Activated naive CD4-positive, alpha-beta T cell treated with Interleukin-2 at 50 U/mL for 16 hours (primary cell): ENCODE measurements at places on chromosomes 16 and 17.

GRCh38 chr16:68936736-68937631 lies 93.7 kb downstream of the TANGO6 start:
- DNase-seq: no peak

DNA sequence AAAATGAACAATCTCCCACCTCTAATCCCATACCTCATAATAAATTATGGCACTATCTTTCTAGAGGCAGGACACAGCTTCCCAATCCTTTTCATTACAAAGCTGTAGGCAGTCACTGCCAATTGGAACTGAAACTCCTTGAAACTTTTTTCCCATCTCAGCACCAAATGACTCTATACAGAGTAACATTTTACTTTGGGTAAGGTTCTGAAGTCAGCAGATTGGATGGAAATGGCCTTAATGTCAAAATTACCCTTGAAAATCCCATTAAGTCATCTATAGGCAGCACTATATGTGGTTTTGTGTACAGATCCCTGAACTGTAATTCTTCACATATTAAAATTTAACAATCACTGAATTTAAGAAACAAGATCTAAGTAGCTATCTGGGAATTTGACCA lies 30.3 kb upstream of the CORO6 start:
- no peak for DNase-seq

- no peak for DNase-seq
Measured at GRCh38 chr17:57535249-57535966, 209.7 kb downstream of the CCDC182 start.

- no peak for DNase-seq
Measured at GRCh38 chr17:48462946-48463345, 32.9 kb upstream of the SKAP1 start.

- no peak for DNase-seq
Measured at GRCh38 chr16:4933433-4933832, 3.5 kb downstream of the PPL start.
